Lower lobe of right lung (tissue), 2 donors: ENCODE measurements at places on chromosomes 12 and 14. TPM values are rescaled to one million over a fixed set of nuclear protein-coding genes. Genes with fewer than 3 reads are reported as not detected.

Gene IL31
- not detected for total RNA-seq

Gene TPPP2
- not detected for total RNA-seq

Gene EIF2S3B
- total RNA-seq = 0.68 TPM

Gene ABHD12B
- total RNA-seq = not detected

Gene NOVA1
- 3.4 TPM for total RNA-seq

Gene WNT5B
- 6.1 TPM for total RNA-seq

Gene FOXA1
- 30.5 TPM for total RNA-seq

Gene IL23A
- 0.56 TPM for total RNA-seq

Gene GPR68
- 3.4 TPM for total RNA-seq

Gene ETFBKMT
- 4.0 TPM for total RNA-seq

DNA sequence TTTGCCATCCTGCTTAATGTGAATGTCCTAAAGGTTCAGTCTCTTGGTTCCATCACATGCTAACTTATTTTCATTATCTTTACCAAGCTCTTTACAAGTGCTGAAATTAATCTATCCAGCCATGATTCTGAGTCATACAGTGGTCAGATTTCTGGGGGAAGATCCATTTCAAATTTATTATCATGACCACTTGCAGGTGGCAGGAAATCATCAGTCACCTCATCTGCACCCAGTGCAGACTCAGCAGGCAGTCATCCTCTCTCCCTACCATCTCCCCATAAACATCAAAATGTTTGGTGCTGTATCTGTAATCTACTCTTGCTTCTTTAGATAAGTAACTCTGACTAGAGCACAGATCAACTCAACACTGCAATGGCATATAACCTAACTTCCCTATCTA is 23.5 kb downstream of the ATG14 start:
- no peaks in the 10 kb centered on the region for H3K27me3 ChIP-seq
- H3K36me3 ChIP-seq = peaks cover 72% of the 10 kb centered on the region
- no peak overlapping the region for H3K27ac ChIP-seq
- DNase-seq = no peak

GRCh38 chr14:49962621-49963020 is 69.7 kb downstream of the ARF6 start:
- peak overlapping the region; percentile 7 for H3K27ac ChIP-seq
- no peaks in the 10 kb centered on the region for H3K36me3 ChIP-seq
- no peak for DNase-seq
- no peak overlapping the region for H3K4me3 ChIP-seq
- no peaks in the 10 kb centered on the region for H3K27me3 ChIP-seq

GRCh38 chr14:59341858-59342477 is 123.2 kb downstream of the GPR135 start:
- no peak overlapping the region for H3K27ac ChIP-seq
- peaks cover 25% of the 10 kb centered on the region for H3K36me3 ChIP-seq
- no peaks in the 10 kb centered on the region for H3K27me3 ChIP-seq

DNA sequence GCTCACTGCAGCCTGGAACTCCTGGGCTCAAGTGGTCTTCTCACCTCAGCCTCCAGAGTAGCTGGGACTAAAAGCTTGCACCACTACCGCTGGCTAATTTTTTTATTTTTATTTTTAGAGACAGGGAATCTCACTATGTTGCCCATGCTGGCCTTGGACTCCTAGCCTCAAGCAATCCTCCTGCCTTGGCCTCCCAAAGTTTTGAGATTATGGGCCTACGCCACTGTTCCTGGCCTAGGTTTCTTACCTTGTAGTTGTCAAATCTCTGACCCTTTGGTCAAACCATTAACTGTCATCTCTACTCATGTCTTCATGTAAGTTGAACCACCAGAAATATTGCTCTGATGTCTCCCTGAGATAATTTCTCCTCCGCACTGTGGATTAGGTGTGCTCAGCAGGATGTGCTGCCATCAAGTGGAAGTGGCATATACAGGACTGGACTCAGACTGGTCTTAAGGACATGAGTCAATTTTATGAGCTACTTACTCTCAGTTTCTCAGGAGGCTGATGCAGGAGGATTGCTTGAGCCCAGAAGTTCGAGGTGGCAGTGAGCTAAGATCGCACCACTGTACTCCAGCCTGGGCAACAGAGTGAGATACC is 28.5 kb downstream of the ACTR6 start:
- no peak overlapping the region for H3K4me3 ChIP-seq
- no peak for DNase-seq
- no peaks in the 10 kb centered on the region for H3K4me1 ChIP-seq
- H3K36me3 ChIP-seq = peaks cover 17% of the 10 kb centered on the region
- H3K27me3 ChIP-seq = no peaks in the 10 kb centered on the region

- H3K4me1 ChIP-seq = no peaks in the 10 kb centered on the region
- no peaks in the 10 kb centered on the region for H3K36me3 ChIP-seq
- DNase-seq = no peak
- H3K27ac ChIP-seq = no peak overlapping the region
Measured at GRCh38 chr14:84409435-84409834, 1120.5 kb upstream of the FLRT2 start.

DNA sequence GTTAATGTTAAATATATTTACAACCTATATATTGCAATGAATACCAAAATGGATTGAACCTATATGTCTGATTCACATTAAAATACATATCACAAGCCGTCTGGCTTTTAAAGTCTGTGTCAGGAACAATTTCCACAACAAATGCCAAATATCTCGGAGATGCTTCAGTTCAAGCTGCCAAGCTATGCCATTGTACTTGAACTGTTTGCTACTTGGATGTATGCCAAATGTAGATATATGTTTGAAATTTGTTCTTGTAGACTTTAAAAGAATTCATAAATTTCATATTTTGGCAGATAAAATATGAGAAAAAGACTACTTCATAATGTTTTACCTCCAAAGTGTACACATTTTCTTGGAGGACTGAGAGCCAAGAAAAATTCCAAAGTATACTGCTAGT is 37.0 kb downstream of the WASHC3 start:
- no peaks in the 10 kb centered on the region for H3K27me3 ChIP-seq
- H3K36me3 ChIP-seq = peaks cover 27% of the 10 kb centered on the region
- no peak overlapping the region for H3K4me3 ChIP-seq
- DNase-seq = no peak
- H3K4me1 ChIP-seq = no peaks in the 10 kb centered on the region
- no peak overlapping the region for H3K27ac ChIP-seq

DNA sequence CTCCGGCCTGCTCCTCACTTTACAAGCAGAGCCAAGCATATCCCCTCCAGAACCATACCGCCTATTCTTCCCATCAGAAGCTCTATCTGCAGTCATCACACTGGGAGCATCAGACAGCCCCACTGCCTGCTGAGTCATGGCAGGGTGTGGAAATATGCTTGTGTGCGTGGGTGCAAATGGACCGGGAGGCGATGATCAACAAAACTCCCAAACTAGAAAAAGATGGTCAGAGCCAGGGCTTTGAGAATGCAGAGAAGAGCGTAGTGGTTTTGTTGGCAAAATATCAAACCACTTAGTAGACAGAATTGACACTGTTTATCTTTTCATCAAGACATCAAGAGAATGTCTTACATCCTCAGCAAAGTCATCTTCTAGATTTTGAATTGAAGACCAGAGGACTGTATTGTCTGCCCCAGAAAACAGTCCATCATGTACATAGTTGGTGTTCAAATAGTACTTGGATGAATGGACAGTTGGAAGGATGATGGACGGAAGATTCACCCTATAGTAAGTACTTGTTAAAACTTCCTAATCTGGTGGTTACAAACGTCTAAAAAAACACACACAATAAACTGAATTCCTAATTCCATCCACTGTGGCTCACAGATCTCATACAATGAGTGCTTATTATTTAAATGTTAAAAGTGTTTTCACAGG is 54.9 kb downstream of the VWF start:
- DNase-seq = no peak
- no peaks in the 10 kb centered on the region for H3K27me3 ChIP-seq
- H3K27ac ChIP-seq = no peak overlapping the region
- H3K4me3 ChIP-seq = no peak overlapping the region

- peaks cover 30% of the 10 kb centered on the region for H3K4me1 ChIP-seq
- H3K27me3 ChIP-seq = no peaks in the 10 kb centered on the region
- peak within 1 kb of the TSS; percentile 62 for H3K4me3 ChIP-seq
- peak; percentile 65 for DNase-seq
Measured at GRCh38 chr14:21098076-21098891, at the start of gene ZNF219. TSS of gene ZNF219 (minus strand) at chr14:21098655. CDS start at chr14:21093591, 5,064 bp downstream.

DNA sequence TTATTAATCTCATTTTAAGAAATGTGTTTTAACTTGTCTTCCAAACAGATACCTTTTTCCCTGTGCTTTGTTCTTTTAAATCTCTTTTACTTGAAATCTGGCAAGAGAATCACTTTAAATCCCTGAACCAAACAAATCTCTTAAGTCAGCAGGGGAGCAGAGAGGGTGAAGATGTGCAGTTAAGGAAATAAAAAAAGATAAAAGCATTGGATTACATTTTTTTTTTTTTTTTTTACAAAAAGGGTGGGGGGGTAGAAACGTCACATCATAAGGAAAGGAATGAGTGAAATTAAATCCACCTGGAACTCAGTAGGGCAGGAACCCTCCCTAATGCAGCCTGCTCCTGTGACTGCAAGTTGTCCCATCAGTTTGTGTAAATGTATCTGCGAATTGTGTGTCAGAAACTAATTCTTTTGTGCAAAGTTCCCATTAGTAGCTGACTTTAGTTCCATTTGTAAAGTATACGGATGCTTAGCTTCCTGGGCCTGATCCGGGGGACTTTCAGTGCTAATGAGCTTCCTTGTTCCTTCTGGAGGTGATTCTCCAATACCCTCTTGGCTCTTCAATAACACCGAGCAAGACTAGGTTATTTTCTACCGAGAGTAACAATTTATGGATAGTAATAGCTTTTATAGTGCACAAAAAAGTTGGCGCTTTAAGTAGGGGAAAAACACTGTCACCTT is 1.5 kb downstream of the TTC6 start:
- DNase-seq = no peak
- H3K27me3 ChIP-seq = peaks cover 92% of the 10 kb centered on the region
- peak overlapping the region; percentile 15 for H3K27ac ChIP-seq
- H3K36me3 ChIP-seq = no peaks in the 10 kb centered on the region

GRCh38 chr12:54998958-54999510 is 14.5 kb upstream of the TESPA1 start:
- DNase-seq = no peak
- peaks cover 6% of the 10 kb centered on the region for H3K27me3 ChIP-seq
- no peaks in the 10 kb centered on the region for H3K4me1 ChIP-seq
- no peak overlapping the region for H3K27ac ChIP-seq

GRCh38 chr14:32478050-32478449 is 149.0 kb downstream of the AKAP6 start:
- H3K4me3 ChIP-seq = no peak overlapping the region
- no peak for DNase-seq
- H3K4me1 ChIP-seq = peaks cover 4% of the 10 kb centered on the region
- H3K27ac ChIP-seq = no peak overlapping the region

DNA sequence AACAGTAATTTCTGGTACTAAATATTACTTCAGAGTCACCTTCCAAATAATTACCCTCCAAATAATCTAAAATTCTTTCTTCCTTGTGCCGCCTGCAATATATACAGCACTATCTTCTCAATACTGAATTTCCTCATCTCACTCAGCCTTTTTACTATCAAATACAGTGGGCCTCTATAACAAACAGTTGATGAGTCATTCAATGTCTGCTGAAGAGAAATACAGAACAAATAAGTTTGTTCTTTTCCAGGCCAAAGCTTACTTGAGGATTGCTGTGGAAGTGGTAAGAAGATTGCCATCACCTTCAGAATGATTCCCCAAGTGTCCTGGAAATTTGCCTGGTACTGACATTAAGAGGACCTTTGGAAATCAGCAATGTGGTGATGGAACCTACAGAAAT is 218.2 kb upstream of the ARHGAP5 start:
- no peak overlapping the region for H3K27ac ChIP-seq
- DNase-seq = no peak
- no peaks in the 10 kb centered on the region for H3K27me3 ChIP-seq
- H3K4me1 ChIP-seq = no peaks in the 10 kb centered on the region
- no peaks in the 10 kb centered on the region for H3K36me3 ChIP-seq

- peaks cover 20% of the 10 kb centered on the region for H3K36me3 ChIP-seq
- H3K27ac ChIP-seq = no peak overlapping the region
- peaks cover 4% of the 10 kb centered on the region for H3K4me1 ChIP-seq
- no peaks in the 10 kb centered on the region for H3K27me3 ChIP-seq
- DNase-seq = no peak
Measured at GRCh38 chr12:9667403-9668160, 1.9 kb upstream of the CLEC2D start.

DNA sequence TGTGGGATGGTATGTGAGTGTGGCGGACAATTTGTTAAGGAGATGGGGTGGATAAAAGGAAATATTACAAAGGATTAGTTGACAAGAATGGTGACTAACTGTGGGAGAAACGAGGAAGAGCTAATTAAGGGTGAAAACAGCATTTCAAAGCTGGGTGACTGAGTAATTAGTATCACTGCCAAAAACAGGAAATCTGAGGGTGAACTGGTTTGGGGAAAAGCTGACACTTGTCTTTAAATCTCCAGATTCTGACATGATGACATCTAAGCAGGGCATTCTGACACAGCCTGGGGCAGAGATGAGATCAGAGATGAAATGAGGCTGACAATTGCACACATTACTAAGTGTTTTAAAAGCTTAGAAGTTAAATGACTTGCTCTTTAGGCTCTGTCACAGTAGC is 42.4 kb upstream of the CCDC175 start:
- no peak for DNase-seq
- no peak overlapping the region for H3K27ac ChIP-seq
- no peaks in the 10 kb centered on the region for H3K36me3 ChIP-seq
- H3K4me3 ChIP-seq = no peak overlapping the region
- no peaks in the 10 kb centered on the region for H3K4me1 ChIP-seq
